ENCODE measurements at places on chromosomes 11 and 22.
A peak's percentile ranks its signal among the peaks of the same experiment; 100 is the strongest.

- no peak for DNase-seq
These were observed 17.1 kb upstream of the EFCAB6 start for GRCh38 chr22:43828998-43829782.

GRCh38 chr22:21780259-21780658, 44.7 kb upstream of the YPEL1 start:
- no peak for DNase-seq

DNA sequence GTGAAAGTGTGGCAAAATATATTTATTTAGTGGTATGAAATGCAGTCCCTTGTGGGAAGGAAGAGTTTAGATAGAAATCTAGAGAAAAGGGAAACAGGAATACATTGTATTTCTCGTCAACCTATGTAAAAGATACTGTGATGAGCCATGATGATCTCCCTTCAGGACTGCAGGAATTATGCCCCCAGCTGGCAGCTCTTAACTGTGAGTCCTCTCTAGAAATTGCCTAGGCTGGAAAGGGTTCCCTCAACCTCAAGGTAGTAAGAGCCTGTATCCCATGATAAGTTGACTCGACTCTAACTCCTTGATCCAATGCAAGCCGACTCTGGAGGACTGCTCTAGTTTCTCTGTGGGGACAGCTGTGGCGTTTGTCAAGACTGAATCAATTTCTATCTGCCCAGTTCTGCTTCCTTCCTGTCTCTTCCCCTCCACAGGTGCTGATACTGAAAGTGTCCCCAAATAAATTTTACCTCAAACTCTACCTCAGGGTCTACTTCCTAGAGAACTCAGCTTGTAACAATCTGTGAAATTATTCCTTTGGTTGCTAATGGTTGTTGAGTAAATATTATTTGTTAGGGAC, 897.3 kb downstream of the METTL15 start:
- no peak for DNase-seq

DNA sequence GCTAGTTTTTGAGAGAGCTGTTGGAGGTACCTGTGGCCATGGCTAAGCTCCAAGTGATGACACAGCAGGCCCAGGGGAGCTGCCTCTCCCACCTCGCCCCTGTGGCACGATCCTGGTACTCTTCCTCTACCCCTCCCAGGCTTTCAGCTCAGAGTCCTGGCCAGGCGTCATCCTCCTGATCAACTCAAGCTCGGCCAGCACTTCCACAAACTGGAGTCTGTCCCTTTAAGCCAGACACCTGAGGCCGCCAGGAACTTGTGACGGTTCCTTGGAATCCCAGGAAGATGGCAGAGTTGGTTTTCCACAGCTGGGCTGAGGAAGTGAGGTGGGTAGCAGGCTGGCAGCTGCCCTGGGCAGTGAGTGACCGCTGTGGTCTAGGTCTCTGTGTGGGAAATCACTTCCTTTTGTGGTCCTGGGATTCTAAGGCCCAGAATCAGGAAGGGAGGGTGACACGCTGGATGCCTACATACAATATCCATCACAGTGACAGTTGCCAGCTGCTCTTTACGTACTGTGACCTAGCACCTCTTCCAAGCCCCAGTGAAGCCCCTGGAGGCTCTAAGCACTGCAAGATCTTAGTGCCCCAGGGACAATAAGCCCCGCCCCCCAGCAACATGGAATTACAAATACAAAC, 3.2 kb upstream of the CST6 start:
- no peak for DNase-seq

GRCh38 chr11:11401960-11402535, 49.0 kb upstream of the CSNK2A3 start:
- DNase-seq: no peak

GRCh38 chr22:29635734-29636357, 32.4 kb downstream of the NF2 start:
- DNase-seq: no peak

- DNase-seq: peak; percentile 52
These were observed 14.2 kb upstream of the MUC6 start for GRCh38 chr11:1050581-1051355.

GRCh38 chr22:29329581-29329980, 14.1 kb upstream of the RASL10A start:
- DNase-seq: no peak

DNA sequence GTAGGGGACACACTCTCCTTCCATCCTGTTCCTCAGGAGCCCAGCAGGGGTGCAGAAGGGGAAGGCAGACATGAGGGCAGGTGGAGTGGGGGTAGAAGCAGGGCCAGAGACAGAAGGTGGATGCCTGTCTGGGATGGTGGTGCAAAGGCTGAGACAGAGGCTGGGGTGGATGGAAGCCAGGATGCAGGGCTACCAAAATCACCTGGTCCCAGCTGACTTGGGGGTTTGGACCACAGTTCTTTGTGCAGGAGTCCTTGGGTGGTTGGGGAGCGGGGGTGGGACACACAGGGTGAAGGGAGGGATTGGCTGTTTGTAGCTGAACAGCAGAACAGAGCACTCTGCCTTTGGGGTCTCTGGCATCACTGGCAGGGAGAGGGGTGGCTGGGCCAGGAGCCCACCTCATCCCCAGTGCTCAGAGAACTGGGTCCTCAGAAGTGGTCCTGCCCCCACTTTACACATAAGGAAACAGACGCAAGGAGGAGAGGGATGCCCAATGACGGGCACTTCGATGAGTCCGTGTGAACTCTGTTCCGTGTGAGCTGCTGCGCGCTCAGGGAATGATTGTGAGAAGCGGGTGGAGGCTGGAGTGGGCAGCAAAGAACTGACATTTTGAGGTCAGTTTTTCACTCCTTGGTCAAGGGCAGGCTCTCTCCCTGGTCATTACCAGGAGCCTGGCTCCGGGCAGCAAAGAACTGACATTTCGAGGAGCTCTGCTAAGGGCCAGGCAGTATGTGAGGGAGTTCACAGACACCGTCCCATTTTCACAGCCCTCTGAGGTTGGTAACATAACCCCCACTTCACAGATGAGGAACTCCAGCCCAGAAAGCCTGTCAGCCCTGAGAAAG, 1.9 kb downstream of the TAGLN start:
- no peak for DNase-seq

DNA sequence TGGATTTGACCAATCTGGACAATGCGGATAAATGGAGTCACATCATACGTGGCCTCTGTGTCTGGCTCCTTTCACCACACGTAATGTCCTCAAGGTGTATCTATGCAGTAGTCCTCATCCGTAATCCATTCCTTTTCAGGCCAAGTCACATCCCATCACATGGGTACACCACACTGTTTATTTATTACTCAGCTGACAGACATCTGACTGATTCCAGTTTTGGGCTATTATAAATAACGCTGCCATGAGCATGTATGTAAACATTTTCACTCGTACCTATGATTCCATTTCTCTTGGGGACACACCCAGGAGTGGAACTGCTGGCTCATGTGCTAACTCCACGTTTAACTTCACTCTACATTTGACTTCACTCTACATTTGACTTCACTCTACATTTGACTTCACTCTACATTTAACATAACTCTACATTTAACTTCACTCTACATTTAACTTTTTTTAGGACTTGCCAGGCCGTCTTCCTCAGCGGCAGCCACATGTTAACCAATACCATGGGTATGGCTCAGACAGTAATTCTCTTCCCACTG, 52.1 kb downstream of the SHANK2 start:
- no peak for DNase-seq

DNA sequence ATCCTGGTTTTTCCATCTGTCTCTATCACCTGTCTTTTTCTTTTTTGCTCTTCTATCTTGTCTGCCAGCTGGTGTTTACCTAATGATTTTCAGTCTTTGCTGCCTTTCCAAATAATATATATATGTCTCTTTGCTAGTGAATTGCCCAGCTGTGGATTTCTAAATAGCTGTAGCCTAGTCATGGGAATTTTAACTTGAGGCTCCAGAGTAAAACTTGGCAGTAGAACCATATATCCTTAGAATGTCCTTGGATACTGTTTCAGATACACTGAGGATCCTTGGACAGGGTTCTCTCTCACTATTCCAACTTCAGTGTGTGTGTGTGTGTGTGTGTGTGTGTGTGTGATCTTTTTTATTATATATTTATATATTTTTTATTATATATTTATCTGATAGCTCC, 2285.3 kb downstream of the LRRC4C start:
- DNase-seq: no peak

- no peak for DNase-seq
These were observed 10.6 kb downstream of the TMPRSS13 start for GRCh38 chr11:117918366-117919255.

- no peak for DNase-seq
These were observed 30.4 kb downstream of the FADD start for GRCh38 chr11:70233511-70233934.

DNA sequence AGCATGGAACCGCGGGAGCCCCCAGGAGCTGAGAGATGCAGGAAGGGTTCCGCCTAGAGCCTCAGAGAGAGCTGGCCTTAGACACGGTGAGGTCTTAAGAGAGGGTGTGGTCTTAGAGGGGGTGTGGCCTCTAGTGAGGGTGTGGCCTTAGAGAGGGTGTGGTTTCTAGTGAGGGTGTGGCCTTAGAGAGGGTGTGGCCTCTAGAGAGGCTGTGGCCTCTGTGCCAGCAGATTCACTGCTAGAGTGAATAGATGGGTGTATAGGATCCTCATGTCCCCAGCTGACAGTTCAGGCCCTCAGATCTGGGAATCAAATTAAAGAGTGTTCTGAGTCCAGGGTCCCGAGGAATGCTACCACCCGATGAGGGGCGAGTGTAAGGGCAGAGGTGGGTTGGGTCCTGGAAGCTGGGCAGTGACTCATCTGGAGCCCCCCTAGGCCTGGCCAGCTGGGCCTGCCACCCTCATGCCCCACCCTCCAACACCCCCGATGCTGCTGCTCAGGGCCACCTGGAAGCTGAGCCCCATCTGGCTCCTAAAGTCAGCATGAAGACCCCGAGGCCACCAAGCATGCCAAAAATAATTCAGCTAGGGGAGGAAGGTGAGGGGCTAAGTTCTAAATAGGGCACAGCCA, 49.5 kb downstream of the IGF2 start:
- no peak for DNase-seq

- DNase-seq: no peak
These were observed 289.1 kb downstream of the TBC1D22A start for GRCh38 chr22:47051441-47052071.

- no peak for DNase-seq
These were observed 17.8 kb upstream of the CARS1 start for GRCh38 chr11:3074912-3075589.

- DNase-seq: no peak
These were observed 14.2 kb downstream of the PRR33 start for GRCh38 chr11:1877211-1878136.

DNA sequence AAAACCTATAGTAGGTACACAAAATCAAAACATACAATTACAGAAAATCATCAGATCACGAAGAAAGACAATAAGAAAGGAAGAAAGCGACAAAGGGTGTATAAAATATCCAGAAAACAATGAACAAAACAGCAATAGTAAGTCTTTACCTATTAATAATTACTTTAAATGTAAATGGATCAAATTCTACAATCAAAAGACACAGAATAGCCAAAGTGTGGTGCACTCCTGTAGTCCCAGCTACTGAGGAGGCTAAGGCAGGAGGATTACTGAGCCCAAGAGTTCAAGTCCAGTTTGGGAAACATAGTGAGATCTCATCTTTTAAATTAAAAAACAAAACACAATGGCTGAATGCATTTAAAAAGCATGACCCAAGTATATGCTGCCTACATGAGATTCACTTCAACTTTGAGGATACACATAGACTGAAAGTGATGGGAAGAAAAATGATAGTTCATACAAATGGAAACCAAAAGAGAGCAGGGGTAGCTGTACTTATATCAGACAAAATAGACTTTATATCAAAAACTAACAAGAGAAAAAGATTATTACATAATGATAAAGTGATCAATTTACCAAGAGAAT, 40.6 kb downstream of the ASCL2 start:
- no peak for DNase-seq

- DNase-seq: no peak
These were observed 79.5 kb upstream of the CRYBB3 start for GRCh38 chr22:25120093-25120561.

GRCh38 chr11:35803115-35803514, 140.5 kb downstream of the TRIM44 start:
- DNase-seq: no peak

GRCh38 chr11:40281052-40281580, 1178.3 kb downstream of the LRRC4C start:
- no peak for DNase-seq

GRCh38 chr11:131637469-131638175, 267.2 kb downstream of the NTM start:
- DNase-seq: no peak

DNA sequence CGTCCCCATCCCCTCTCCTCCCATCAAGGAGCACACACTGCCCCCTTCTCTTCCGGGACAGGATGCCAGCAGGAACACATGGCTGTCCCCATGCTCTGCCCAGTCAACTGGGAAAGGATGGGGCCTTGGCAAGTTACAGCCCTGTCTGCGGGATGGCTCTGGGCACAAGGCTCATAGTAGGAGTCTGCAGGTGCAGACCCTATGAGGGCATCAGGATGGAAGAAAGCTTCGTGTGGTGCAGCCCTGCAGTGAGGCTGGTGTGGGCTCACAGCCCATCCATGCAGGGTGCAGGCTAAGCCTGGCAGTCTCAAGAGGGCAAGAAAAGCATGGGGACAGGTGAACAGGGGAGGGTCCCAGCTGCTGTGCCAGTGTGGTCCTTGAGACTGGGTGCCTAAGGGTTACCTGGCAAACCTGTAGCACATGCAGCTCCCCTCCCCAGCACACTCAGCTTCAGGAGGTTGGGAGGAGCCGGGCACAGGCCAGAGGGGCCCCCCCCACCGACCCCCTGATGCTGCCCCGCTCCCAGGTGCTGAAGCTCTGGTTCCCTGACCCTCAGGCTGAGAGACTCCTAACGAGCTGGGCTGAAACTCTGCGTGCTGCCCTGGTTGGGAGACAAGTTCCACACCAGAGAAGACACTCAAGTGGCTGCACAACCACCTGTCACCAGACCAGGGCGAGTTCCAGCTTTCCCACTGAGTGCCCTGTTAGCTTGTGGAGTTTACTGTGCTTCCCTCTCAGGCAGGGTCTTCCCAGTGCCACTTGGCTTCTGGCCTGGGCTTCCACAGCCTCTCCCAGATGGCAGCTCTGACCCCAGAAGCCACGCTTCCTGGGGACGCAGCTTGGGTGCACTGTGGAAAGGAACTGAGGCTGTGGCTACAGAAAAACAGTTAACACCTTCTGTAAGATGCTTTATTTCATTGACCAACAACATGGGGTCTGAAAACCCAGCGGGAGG, 3.3 kb upstream of the SCARF2 start:
- no peak for DNase-seq

- no peak for DNase-seq
These were observed 100.0 kb upstream of the GRAMD1B start for GRCh38 chr11:123330071-123330470.

Measured in activated CD8-positive, alpha-beta memory T cell treated with anti-CD3 and anti-CD28 coated beads for 48 hours (primary cell).